ENCODE measurements at places on chromosomes 16 and 17.

DNA sequence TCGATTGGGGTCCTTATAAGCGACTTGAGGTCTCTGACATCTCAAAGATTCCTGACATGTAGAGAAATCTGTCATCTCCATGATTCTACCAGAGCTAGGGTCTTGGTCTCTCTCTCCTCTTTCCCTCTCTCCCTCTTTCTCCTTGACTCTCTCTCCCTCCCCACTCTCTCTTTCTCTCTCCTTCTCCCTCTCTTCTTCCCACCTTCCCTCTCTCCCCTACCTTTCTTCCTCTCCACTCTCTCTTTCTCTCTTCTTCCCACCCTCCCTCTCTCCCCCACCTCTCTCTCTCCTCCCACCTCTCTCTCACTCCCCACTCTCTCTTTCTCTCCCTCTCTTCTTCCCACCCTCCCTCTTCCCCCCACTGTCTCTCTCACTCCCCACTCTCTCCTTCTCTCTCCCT lies 32.6 kb downstream of the B4GALNT2 start:
- no peak for DNase-seq

GRCh38 chr17:51238255-51238887 lies 21.5 kb downstream of the MBTD1 start:
- peak; percentile 44 for DNase-seq

GRCh38 chr16:13291591-13292333 lies 390.4 kb downstream of the SHISA9 start:
- no peak for DNase-seq

DNA sequence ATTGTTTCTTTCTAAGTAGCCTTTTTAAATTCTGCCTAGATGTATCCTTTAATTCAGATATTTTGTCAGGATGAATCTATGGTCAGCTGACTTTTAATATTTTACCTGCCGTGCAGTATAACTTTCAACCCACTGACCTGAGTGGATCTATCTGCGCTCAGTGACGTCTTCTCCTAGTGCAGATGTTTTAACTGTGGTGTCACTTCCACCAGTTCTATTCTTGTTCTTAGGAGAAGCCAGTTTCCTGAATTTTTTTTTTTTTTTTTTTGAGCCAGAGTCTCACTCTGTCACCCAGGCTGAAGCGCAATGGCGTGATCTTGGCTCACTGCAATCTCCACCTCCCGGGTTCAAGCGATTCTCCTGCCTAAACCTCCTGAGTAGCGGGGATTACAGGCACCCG lies 5.0 kb upstream of the TM4SF5 start:
- no peak for DNase-seq

- DNase-seq, result no peak
Measured at GRCh38 chr16:67241008-67241900, 6.0 kb downstream of the FHOD1 start.

GRCh38 chr17:42178817-42179216 lies 2.1 kb downstream of the KCNH4 start:
- DNase-seq, result peak; percentile 35

DNA sequence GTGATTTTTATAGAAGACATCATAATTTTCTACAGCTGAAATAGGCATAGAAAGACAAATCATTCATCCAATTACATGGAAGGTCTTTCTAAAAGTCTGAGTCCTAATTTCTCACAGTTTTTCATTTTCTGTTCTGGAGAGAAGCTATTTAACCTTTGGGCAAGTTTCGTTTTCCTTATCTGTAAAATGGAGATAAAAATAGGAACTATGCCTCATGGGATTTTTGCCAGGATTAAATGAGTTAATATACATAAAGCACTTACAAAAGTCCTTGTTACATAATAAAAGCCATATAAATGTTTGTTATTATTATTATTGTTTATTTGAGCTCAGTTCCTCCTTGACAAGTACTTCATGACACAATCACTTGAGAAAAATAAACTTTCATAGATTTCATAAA lies 121.4 kb downstream of the SKAP1 start:
- no peak for DNase-seq

- DNase-seq, result no peak
Measured at GRCh38 chr16:19785512-19786130, 67.5 kb downstream of the IQCK start.

- DNase-seq, result no peak
Measured at GRCh38 chr16:3988011-3988410, 107.5 kb upstream of the CREBBP start.

DNA sequence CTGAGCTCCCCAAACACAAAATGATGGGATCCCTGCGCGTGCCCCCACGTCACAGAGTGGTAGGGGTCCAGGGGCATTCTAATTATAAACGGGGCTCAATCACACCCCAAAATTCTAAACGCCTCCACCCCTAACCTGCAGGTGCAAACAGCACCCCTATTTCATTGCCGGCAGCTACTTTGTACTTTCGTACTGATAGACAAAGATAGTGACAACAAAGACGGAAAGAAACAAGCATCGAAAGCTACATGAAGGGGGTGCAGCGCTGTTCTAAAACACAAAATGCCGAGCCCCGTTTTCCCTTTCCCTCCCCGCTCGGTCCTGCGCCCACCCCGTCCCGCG lies 13.9 kb downstream of the MIS12 start:
- DNase-seq, result no peak

- DNase-seq, result no peak
Measured at GRCh38 chr17:3514873-3515272, 39.1 kb downstream of the ASPA start.

GRCh38 chr17:21263376-21263775 lies 10.2 kb upstream of the NATD1 start:
- peak; percentile 69 for DNase-seq

- DNase-seq, result no peak
Measured at GRCh38 chr16:80147026-80147655, 393.7 kb upstream of the DYNLRB2 start.

DNA sequence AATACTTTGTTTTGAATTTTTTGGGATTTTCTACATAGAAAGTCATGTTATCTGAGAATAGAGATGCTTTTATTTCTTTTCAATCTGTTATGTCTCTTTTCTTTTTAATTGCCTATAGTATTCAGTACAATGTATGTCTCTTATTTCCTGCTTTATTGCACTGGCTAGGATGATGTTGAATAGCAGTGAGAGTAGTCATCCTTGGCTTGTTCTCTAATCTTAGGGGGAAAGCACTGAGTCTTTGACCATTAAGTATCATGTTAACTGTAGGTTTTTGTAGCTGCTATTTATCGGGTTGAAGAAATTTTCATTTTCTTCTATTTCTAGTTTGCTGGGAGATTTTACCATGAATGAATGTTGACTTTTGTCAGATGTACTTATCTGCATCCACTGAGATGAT lies 10.0 kb upstream of the ABCA3 start:
- DNase-seq, result no peak

DNA sequence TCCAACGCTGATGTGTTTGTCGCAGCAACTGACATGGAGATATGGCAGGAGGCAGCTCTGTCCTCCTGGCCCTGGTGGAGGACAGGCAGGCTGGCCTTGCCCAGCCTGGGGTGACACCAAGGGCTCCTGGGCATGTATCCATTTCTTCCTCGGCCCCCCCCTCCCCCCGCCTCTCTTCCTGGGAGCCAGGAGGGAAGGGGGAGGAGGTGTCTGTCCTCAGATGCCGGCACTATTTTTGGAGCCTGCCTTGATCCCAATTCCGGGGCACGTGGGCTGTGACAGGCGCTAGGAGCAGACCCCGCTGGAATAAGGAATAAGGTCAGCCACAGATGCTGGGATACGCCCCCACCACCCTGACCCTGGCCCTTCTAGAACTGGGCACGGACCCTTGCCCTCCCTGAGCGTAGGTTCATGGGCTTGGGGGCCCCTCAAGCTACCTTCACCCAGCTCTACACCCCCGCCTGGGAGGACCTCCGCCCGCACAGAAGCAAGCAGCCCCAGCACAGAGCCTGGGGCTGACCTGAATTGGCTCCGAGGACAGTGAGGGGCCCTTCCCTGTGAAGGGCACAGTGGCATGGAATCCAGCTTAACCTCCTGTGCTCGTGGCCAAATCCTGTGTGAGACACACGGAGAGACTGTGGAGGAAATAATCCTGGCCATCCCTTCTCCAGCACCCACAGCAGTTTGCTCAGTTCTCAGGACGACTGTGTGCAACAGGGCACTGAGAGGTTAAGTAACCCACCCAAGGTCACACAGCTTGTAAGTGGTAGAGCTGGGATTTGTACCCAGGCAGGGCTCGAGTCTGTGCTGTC lies 24.1 kb downstream of the SEC14L5 start:
- no peak for DNase-seq

DNA sequence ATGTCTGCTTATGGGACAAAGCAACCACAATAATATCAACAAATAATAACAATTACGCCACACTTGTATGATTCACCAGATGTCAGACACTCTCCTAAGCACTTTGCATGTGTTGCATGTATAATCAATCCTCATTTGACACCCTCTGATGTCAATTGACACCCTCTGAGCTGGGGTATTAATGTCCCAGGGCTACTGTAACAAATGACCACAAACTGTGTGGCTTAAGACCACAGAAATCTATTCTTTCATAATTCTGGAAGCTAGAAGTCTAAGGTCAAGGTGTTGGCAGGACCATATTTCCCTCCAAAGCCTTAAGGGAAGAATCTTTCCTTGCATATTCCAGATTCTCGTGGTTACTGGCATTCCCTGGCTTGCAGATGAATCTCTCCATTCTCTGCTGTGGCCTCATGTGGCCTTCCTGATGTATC lies 112.7 kb downstream of the NPIPB5 start:
- DNase-seq, result no peak

DNA sequence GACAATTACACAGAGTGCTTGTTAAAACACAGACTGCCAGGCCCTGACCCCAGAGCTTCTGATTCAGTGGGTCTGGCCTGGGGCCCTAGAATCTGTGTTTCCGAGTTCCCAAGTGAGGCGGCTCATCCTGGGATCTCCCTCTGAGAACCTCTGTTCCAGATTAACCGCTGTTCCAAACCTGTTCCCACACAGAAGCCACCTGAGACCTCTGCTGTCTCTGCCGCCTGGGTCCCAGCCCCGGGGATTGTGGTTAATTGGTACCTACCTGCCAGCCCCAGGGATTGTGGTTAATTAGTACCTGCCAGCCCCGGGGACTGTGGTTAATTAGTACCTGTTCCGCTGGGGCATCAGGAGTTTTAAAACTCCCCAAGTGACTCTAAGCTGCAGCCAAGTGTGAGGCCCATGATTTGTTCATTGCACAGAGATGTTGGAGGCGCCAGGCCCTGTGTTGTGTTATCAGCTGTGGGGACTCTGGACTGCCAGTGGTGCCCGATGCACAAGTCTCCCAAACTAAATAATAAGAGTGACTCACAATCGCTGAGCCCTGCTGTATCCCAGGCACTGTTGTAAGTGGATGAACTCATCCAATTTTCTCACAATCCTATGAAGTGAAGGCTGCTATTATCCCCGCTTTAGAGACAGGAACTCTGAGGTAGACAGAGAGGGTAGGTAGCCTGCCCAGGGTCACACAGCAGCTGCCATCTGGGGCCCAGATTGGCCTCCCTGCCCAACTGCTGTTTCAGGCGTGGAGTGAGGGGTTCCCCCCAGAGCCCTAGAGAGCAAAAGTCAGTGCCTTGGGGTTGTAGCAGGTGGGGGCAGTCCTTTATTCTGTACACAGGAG lies 219.7 kb downstream of the IRF8 start:
- DNase-seq, result no peak

DNA sequence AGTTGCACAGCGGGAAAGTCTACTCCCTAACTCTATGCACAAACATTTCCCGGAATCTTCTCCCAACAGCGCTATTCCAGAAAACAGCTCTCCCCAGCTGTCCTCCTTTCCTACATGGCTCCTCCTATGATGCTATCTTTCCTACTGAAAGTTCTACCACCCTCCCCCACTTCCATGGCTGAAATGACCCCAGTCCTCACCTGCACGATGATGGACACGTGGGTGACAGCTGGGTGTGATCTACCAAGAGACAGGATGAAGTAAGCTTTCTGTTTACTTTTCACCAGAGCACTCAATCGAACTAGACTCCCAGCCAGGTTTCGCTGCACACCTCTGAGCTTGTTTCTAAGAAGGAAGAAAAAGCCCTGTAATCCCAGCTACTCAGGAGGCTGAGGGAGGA lies 10.7 kb downstream of the CTC1 start:
- DNase-seq, result no peak

DNA sequence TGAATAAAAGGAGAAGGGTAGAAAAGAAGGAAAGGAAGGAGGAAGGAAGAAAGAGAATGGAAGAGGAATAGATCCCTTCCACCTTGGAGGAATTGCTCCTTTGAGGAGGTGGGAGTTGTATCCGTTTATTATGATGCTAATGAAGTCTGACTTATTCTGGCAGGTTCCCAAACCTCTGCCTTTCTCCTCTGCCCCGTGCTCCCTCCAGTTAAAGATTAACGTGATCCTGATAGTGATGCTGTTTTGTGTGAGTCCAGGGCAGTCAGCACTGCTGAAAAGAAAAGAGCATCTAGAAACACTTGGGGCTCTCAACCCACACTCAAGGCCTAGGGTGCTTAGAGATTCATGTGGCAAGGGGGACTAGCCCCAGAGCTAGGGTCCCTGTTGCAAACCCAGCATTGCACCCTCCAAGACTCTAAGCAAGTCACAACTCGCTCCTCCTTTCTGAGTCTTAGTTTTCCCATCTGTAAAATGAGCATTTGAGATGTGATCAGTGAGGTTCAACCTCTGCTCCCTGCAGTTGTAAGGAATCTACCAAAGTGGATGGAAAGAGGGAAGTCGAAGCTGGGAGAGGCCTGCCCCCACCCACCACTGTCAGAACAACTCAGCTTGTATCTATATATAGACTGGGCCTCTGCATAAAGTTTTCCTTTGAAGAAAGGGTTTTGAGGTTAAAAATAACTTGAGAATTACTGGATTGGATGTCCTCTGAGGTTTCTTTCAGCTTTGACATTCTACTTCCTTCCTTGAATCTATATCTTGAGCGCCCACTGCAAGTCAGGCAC lies 46.9 kb upstream of the TMEM132E start:
- no peak for DNase-seq

- no peak for DNase-seq
Measured at GRCh38 chr16:11390573-11391495, 45.6 kb downstream of the RMI2 start.

GRCh38 chr17:13638855-13639458 lies 37.2 kb upstream of the HS3ST3A1 start:
- peak; percentile 16 for DNase-seq

- no peak for DNase-seq
Measured at GRCh38 chr16:35598696-35599332, 2139.4 kb downstream of the TP53TG3F start.

DNA sequence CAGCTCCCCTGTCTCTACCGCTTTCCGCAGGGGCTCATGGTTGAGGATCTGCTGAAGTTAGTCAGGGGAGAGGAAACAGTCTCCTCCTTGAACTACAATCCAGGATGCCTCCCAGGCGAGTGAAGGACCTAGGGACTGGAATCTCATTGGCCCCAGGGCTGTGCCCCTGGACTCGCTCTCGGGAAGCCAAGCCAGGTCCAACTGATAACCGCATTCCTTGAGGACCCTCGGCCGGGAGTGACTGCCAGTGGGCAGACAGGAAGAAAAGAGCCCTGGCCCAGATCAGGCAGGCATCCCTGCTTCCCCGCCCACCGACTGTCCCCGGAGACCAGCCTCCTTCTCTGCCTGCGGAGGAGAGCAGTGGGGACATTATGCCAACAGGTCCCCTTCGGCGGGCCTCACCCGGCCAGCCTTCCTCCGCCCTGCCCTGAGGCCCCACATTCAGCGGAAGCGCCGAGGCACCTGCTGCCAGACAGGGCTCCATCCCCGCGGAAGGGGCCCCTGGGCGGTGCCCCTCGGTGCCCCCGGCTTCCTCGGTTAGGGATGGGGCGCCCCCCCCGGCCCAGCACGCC lies 776 bp downstream of the LRRC75A start:
- no peak for DNase-seq

GRCh38 chr17:40873801-40874200 lies 6.8 kb upstream of the KRT12 start:
- DNase-seq, result no peak

GRCh38 chr16:82535262-82535661 lies 91.5 kb upstream of the CDH13 start:
- DNase-seq, result no peak

Measured in activated CD4-positive, alpha-beta T cell treated with anti-CD3 and anti-CD28 coated beads, Interleukin-10, Interleukin-2, amounts not matched to agents 100 ng/mL and 50 ng/mL, durations not matched to agents 16 hours and 8 hours (primary cell).